ENCODE measurements at places on chromosomes 6 and 20.

DNA sequence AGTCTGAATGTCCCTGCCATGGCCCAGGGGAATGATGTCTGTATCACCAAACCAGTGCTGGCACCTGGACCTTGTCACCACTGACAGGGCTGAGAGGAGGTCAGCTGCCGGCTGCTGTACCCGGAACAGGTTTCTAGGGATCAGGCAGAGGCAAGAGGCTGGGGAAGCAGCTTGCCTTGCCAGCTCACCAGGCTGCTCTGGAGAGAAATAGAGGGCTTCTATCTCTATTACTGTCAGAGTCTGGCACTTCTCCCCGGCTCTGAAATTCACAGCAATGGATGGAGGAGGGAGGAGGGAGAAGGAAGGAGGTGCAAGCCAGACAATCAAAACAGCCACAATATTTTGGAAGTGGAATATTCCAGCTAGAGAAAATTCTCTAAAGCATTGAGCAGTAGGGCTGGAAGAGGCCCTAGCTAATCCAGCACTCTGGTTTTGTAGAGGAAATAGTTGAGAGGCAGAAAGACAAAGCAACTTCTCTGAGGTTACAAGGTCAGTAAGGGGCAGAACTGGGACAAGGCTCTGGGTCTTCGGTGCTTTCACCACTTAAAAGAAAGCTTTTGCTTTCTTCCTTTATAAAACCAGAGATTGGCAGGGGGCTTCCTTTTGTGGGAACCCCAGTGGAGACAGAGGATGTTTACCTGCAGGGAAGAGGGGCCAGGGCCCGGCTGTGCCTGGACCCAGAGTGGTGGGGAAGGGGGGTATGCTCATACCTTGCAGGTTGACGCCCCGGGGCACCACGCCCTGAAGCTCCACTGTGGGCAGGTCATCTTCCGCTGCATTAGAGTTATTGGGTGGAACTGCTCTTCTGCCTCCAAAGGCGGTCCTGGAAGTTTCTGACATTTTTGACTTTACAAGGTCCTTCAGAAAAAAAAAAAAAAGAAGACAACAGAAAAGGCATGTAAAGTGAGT is 2.4 kb downstream of the F13A1 start:
- no peak for DNase-seq

DNA sequence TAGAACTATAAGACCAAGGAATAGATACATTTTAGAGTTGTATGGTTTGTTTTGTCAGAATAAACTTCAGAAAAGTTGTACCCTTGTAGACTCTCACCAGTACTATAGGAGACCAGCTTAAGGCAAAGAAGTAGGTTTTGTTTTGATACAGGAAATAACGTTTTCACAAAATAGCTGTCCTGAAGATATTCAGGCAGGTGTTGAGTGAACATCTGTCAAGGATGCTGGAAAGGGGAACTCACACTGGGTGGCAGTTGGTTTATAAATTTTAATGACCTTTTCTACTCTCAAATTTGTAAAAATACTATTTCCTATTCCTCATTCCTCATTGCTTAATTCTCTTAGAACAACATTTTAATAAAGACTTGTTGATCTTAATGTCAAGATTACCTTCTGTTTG is 174.0 kb upstream of the MAN1A1 start:
- no peak for DNase-seq

- DNase-seq = no peak
Observed at GRCh38 chr6:15131651-15132061, 114.2 kb upstream of the JARID2 start.

- DNase-seq = no peak
Observed at GRCh38 chr6:53862662-53863462, 68.1 kb downstream of the LRRC1 start.

DNA sequence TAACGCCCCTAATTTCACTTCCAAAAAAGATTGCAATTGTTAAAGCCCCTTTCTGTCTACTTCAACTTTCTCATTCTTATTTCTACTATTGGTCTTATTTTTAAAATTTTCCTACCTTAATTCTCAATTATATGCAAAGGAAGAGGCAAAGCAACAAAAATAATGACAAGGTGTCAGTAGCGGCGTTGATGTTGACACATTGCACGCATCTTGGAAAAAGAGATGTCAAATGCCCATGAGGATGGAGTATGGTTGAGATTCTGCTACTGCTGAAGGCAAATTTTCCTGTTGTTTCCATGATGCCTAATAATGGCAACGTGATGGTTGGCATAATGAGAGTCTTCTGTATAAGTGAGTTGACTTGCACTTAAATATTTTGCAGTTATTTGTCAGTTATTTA is 258.9 kb downstream of the CDKAL1 start:
- no peak for DNase-seq

Data from activated T-cell treated with anti-CD3 and anti-CD28 coated beads, Interleukin-2, amount 50 U/mL, for 72 hours (primary cell).